ENCODE measurements at places on chromosomes 3 and 15.

DNA sequence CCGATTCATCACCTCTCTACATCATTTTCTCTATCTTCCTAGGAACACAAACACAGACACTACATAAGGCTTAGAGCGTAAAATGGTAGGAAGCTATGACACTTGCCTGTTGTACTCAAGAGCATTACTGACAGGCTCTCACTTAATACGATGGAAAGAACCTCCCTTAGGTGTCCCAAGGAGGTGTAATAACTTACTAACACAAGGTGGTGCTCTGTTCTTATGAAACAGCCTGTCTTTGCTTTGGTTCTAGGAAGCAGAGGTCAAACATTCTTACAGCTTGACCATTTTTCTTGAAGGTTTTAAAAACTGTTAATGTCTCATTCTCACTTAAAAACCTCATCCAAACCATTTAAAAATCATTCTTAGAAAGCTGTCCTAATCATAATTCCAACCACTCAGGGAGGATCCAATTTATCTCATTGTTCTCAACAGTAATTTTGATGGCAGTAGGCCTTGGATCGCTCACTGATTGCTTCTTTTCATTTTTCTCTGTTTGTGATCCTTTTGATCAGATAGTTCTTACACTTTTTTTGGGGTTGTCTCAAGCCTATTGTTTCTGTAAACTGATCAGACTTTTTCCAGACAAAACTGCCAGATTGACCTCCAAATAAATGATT, 317.8 kb upstream of the AGTR1 start:
- DNase-seq, result peak; percentile 29

DNA sequence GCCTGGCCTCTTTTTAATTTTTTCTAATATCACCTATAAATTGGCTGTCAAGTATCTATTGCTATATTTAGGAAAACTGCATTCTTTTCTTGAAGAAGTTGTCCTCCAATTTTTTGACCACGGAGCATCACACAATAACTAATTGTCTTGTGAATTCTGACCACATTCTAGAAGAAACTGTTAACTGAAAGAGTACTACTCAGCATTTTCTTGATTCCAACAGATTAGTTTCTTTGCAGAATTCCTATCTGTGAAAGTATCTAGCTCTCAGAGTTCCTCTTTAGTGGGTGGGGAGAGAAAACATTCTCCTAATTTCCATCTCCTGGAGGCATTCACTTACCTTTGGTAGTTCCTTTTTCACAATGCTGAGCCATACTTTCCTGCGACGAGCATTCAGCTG, 31.1 kb downstream of the INO80 start:
- DNase-seq, result no peak

DNA sequence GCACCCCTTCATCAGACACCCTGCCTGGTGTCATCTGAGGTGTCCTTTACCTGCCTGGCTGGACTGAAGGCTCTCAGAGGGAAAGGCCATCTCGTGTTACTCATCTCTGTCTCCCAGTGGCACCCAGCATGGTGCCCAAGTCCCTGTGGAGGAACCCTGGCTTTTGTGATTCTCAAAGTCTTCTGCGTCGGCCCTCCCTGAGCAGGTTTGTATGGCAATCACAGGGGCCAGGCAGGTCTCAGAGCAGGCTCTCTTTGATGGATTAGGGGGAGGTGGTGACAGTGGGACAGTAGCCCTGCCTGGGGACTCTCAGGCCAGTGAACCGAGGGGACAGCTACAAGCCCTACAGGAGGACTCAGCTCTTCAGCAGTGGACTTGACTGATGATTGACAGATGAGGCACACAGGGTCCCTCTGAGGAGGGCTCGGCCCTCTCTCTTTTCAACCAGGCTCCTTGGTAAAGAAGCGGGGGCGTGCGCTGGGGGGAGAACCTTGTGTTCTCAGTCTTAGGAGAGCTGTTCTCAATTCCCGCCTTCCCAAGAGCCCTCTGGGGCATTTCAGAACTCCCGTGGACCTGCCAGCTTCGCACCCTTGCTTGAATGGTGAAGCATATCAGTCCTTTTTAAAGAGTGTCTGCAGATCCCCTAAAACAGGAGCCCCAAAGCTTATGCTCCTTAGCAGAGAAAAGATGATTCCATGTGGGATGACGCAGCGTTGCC, 108.3 kb downstream of the VGLL4 start:
- DNase-seq, result no peak

GRCh38 chr3:16433701-16434151, 79.8 kb downstream of the RFTN1 start:
- DNase-seq, result no peak

- DNase-seq, result no peak
Measured at GRCh38 chr3:24981924-24982323, 446.1 kb upstream of the RARB start.

DNA sequence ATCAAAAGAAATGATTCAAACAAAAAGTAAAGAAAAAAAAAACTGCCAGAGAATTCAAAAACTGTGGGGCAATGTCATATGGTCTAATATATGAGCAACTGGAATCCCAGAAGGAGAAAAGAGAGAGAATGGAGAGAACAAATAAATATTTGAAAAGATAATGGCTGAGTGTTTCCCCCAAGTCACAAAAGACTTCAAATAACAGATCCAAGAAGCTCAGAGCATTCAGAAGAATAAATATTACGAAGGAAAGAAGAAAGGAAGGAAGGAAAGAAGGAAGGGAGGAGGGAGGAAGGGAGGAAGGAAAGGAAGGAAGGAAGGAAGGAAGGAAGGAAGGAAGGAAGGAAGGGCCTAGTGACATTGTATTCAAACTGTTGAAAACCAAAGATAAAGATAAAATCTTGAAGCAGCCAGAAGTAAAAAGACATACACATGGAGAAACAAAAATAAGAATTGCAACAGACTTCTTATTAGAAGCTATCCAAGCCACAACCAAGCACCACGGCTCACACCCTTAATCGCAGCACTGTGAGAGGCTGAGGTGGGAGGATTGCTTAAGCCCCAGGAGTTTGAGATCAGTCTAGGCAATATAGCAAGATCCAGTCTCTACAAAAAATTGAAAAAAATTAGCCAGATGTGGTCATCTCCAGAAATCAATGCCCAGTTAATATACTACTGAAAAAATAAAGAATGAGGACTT, 118.9 kb upstream of the IGSF10 start:
- no peak for DNase-seq

DNA sequence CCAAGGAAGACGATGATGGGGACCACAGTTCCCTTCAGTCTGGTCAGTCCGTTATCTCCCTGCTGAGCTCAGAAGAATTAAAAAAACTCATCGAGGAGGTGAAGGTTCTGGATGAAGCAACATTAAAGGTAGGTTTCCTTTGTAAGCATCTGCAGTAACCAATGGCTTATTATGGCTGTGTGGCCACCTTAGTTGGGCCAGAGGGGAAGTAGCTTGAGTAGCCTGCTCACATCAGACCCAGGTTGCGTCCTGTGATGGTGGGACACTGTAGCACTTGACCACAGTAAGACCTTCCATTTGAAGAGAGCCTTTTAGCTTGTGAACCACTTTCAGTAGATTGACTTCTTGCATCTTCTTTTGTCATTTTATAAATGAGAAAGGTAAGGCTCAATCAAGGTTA, 22.6 kb downstream of the STARD5 start:
- DNase-seq, result no peak

GRCh38 chr3:30864836-30865235, 29.6 kb downstream of the GADL1 start:
- DNase-seq, result no peak

DNA sequence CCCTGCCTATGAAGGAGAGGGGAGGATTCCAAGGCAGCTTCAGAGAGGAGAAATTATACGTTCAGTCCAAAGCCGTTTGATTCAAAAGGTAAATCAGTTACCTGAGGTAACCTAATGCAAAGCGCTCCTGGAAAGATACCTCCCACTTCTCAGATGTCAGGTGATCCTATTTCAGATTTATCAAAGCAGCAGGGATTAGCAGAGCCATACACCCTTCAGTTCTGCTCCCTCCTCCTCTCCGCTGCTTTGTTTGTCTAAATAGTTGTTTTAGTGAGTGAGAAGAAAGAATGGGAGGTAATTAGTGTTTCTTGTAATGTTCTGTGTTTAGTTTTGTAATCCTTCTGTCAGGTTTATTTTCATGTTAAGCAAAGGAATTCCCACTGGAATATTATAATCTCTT, 81.1 kb downstream of the SOX14 start:
- no peak for DNase-seq

- DNase-seq, result no peak
Measured at GRCh38 chr15:64651601-64652191, 123.7 kb downstream of the RBPMS2 start.

DNA sequence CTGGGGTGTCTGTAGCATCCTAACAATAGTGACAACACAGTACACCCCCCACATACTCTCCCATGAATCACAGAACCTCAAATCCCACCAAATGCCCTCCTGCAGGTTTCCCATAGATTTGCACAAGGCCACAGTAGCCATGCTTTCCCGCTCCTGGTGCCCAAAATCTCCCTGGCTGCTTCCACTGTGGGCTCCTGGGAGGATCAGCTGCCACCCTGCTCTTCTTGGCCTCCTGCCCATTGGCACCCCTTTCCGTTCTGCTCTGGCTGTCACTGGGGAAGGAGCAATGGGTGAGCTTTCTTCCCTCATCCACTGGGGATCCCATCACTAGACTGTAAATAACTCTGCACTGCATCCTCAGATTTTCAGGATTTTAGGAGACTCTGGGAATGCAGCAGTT, 92.1 kb upstream of the SLC24A5 start:
- DNase-seq, result no peak

- no peak for DNase-seq
Measured at GRCh38 chr3:123085932-123086627, 19.3 kb downstream of the PDIA5 start.

GRCh38 chr3:176587089-176587488, 610.2 kb downstream of the TBL1XR1 start:
- DNase-seq, result no peak

- DNase-seq, result no peak
Measured at GRCh38 chr3:141845407-141846049, 30.9 kb upstream of the ATP1B3 start.

- peak; percentile 34 for DNase-seq
Measured at GRCh38 chr3:133488785-133489367, 84.6 kb upstream of the CDV3 start.

GRCh38 chr15:39358441-39359041, 222.3 kb upstream of the THBS1 start:
- DNase-seq, result no peak

GRCh38 chr3:15107075-15107947, 8.4 kb upstream of the RBSN start:
- DNase-seq, result no peak

DNA sequence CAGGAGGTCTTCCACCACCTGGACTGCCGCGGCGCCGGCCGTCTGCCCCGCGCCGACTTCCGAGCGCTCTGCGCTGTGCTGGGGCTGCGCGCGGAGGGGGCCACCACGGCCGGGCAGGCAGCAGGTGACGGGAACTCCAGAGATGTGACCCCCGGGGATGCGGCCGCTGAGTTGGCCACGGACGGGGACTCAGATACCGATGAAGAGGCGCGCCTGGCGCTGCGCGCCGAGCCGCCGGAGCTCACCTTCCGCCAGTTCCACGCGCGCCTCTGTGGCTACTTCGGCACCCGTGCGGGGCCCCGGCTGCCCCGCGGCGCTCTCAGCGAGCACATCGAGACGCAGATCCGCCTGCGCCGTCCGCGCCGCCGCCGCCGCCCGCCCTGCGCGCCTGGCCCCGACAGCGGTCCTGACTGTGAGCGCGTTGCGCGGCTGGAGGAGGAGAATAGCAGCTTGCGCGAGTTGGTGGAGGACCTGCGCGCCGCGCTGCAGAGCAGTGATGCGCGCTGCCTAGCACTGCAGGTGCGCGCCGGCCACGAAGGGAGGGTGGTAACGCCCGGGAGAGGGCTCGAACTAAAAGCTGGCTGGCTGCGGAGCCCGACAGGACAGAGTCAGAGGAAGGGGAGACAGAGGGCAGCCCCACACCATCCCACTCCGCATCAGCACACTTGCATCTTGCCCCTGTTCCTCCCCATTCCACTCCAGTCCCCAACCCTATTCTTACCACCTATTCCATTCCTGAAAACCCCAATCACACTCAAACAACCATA, 885 bp downstream of the EFCC1 start:
- no peak for DNase-seq

- DNase-seq, result peak; percentile 3
Measured at GRCh38 chr3:40580494-40581091, 55.8 kb downstream of the ZNF621 start.

DNA sequence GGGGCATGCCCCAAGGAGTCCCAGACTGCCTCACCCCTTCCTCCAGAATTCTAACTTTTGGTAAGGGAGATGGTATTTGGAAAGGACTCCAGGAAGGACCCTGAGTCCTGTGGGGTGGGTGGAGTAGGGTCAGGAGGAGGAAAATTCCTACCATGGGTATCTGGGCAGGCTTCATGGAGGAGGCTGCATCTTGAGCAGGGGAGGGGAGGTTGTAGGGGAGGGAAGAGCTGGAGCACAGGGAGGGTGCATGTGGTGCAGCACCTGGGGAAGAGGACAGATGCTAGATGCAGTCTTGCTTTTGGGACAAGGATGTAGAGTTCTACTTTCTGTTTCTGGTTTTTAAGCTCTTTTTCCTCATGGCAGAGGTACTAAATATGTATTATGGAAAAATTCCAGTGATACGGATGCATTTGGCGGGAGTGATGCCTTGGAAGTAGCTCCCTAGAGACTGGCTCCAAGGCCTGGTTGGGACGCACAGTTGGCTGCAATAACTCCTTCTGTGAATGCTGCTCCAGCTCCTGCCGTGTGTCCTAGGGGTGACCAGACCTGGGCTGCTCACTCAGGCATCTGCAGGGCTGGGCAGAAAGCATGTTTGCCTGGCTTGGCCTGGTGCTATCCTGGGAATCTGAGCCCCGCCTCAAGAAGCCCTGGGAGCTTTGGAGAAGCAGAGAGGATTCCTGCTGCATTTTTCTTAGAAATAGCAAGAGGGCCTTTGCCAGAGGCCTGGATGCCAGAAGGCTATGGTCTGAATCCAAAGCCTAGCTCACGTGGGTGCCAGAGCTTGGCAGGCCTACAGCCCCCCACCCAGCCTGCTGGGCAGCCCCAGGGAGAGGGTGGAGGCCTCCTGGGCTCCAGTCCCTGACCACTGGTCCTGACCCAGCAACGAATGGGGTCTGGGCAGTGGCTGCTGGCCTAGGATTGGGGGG, 10.1 kb downstream of the SEMA3F start:
- no peak for DNase-seq

DNA sequence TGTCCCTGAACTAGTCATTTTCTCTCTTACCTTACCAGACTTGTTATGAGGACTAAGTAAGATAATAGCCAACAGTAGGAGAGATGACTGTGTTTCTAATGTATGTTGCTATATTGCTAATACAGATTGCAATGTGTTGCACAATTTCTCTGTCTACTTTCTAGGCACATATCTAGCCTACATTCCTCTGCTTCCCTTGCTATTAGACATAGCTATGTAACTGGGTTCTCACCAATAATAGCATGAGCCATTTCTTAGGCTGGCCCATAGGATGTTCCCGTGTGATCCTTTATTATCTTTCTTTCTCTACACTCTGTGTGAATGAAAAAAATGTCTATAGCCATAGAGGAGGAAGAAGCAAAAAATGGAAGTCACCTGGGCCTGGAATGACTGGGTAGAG, 6.8 kb upstream of the LRRN1 start:
- no peak for DNase-seq

DNA sequence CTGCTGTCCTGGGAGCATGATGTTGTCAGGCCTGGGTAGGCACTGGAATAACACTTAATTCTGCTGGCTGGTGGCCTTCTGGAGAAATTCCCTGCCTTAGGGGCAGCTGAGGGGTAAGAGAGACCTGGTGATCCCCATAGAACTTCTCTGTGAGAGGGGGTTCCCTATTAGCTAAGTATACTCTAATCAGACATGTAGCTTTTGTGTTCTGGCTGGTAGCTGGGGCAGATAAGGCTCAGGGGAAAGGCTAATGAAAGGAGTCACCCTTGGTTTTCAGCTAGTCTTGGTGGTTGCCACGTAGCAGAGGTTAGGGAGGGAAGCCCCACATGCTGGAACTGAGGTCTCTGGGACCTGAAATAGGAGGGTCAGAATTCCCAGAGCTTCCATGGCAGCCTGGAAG, 952 bp upstream of the HDDC3 start:
- no peak for DNase-seq
